ENCODE measurements at places on chromosomes 7 and 10. TPM values are rescaled to one million over a fixed set of nuclear protein-coding genes. Genes with fewer than 3 reads are reported as not detected.

The CACNB2 gene
- total RNA-seq = 12.7 TPM

The SLC16A9 gene
- 0.78 TPM for total RNA-seq

- no peak for DNase-seq
Observed at GRCh38 chr7:19665399-19666008, 43.3 kb downstream of the POLR1F start.

- peak; percentile 93 for DNase-seq
Observed at GRCh38 chr10:73819513-73820093, 8.2 kb upstream of the NDST2 start.

GRCh38 chr7:127940381-127941160 lies 90.7 kb downstream of the LRRC4 start:
- no peak for DNase-seq

DNA sequence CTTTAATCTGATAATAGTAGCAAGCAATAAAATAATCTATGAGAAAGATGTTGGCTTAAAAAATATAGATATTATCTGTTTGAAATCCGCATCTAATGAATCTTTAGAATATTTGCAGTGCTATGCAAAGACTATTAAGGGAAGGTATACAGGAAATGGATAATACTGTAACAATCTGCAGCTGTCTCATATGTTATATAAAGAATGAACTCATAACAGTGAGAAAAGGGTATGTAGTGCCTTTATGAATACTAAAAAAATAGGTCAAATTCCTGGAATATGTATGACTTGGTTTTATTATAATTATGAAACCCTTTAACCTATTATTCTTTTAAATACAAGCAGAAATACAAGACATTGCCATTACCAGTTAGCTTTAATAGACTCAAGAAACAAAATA lies 105.1 kb upstream of the GPR22 start:
- DNase-seq = no peak

DNA sequence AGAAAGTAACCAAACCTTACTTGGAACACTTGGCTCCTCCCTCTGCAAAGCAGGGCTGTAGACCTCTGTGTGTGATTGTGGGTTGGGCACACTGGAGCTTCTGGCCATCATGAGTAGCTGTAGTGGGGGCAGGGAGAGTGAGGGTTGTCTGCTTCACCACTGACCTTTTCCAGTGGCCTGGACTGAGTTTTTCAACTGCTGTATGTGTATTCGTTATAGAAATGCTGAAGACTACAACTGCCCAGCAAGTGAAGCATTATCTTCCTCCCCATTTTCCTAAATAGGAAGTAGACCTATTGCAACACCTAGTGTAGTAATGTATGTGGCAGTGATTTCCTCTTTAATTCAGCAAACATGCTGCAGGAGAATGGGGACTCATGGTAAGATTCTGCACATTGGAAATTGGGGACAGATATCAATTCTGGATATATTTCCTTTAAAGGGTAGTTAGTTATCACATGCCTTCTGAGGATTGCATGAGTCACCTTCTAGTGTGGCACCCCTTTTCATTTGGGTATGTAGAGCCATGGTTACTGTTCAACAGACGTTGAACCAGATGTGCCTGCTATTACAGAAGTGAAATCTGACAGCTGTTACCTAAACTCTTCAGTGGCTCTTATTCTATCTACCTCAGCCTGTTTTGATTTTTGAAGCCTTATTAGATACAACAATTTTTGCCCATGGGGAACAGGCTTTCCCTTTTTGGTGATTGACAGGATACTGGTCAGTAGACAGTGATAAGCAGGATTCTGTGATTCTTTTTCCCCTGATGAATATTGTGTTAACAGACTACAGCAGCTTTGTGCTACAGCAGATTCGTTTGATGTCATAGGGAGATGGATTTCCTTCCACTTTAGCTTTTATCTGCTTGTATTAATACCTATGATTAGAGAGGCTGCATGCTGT lies 130.9 kb downstream of the SND1 start:
- DNase-seq = no peak

- no peak for DNase-seq
Observed at GRCh38 chr7:140518370-140519006, 39.2 kb upstream of the MKRN1 start.

Data from body of pancreas (tissue), 4 donors.